ENCODE measurements at places on chromosomes 7 and 10.

DNA sequence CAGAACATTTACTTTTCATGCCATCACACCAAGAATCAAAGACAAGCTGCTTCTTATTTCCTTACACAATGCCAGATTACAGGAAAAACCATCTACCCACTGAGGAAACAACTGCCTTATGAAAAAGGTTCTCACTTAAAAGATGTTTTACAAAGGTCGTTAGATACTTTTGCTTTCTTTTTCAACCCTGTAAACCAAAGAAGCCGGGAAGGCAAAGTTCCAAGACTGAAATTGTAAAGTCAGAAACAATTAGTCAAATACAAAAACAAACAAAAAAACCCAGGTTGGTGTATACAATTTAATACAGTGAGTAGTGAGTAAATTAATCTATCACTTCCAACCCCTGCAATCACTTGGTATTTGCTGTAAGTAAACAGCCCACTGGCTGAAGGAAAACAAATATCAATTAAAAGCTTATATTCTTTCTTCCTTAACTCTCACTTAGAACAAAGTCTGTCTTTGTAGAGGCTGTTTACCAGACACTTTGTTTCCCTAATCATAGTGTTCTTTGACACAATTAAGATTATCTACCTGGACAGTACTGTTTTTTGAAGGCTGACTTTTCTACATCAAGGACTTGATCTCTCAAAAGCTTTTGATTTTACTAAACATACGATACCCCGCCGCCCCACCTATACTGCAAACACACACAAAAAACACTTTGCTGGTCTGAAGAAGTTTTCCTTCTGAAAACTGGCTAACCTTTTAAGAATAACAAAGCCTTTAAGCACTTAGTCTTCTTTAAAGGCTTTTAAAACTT, 18.1 kb downstream of the ERLIN1 start:
- DNase-seq = no peak

DNA sequence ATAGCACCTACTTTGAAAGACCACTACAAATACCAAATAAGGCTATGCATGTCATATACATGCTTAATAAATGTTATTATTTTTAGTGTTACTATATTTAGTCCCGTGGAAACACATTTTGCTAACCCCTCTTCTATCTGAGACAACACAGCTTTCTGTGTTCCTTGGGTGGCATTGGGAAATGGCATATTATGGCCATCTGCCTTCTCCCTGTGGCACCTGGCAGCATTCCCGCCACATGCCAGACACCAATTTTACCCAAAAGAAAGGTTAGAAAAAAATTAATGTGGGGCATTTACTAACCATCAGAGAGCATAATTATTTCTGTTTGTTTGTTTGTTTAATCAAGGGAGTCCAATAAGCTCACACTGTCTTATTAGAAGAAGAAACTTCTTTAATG, 168.6 kb upstream of the ETV1 start:
- DNase-seq = no peak

GRCh38 chr7:50795253-50795652, 12.6 kb upstream of the GRB10 start:
- peak; percentile 38 for DNase-seq

- no peak for DNase-seq
Measured at GRCh38 chr7:100974021-100974420, 4.7 kb downstream of the MUC12 start.

- no peak for DNase-seq
Measured at GRCh38 chr7:108103558-108104298, 26.4 kb downstream of the LAMB4 start.

DNA sequence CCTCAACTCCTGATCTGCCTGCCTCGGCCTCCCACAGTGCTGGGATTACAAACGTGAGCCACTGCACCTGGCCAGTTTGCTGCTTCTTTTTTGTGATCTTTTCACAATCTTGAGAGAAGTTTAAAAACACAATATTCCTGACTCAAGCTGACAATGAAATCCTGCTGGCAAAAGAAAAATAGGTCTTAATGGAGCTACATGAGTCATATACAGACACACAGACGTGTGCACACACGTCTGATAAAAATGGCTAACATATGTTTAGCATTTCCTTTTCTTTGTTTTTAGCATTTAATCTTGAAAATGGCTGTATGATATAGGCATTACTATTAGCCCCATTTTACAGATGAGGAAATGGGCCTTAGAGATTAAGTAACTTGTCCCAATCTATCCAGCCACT, 29.4 kb upstream of the RAB18 start:
- DNase-seq = no peak

- peak; percentile 70 for DNase-seq
Measured at GRCh38 chr7:16431646-16432424, 10.5 kb upstream of the CRPPA start.

- no peak for DNase-seq
Measured at GRCh38 chr7:3103614-3104398, 60.1 kb upstream of the CARD11 start.

- DNase-seq = no peak
Measured at GRCh38 chr7:47255441-47255840, 326.5 kb downstream of the TNS3 start.

Data from endodermal cell (in vitro differentiated cells).